ENCODE measurements at places on chromosomes 3 and 15. TPM values are rescaled to one million over a fixed set of nuclear protein-coding genes. Genes with fewer than 3 reads are reported as not detected.

CHRFAM7A gene
- not detected for total RNA-seq

AADACL2 gene
- not detected for total RNA-seq

GHRL gene
- total RNA-seq: 1.4 TPM

C3orf22 gene
- total RNA-seq: not detected

SYNPR gene
- total RNA-seq: not detected

KIF23 gene
- 43.1 TPM for total RNA-seq

GPR62 gene
- not detected for total RNA-seq

CA12 gene
- 0.11 TPM for total RNA-seq

CDHR4 gene
- not detected for total RNA-seq

IQCF5 gene
- total RNA-seq: not detected

TTLL13 gene
- total RNA-seq: 0.13 TPM

Data from GM12878 (cell line).